GM12865 (cell line): ENCODE measurements at places on chromosomes 11 and 22.

GRCh38 chr11:126639692-126640091, 284.2 kb downstream of the ST3GAL4 start:
- DNase-seq: no peak

GRCh38 chr11:42631220-42631843, 680.5 kb upstream of the API5 start:
- DNase-seq: no peak

DNA sequence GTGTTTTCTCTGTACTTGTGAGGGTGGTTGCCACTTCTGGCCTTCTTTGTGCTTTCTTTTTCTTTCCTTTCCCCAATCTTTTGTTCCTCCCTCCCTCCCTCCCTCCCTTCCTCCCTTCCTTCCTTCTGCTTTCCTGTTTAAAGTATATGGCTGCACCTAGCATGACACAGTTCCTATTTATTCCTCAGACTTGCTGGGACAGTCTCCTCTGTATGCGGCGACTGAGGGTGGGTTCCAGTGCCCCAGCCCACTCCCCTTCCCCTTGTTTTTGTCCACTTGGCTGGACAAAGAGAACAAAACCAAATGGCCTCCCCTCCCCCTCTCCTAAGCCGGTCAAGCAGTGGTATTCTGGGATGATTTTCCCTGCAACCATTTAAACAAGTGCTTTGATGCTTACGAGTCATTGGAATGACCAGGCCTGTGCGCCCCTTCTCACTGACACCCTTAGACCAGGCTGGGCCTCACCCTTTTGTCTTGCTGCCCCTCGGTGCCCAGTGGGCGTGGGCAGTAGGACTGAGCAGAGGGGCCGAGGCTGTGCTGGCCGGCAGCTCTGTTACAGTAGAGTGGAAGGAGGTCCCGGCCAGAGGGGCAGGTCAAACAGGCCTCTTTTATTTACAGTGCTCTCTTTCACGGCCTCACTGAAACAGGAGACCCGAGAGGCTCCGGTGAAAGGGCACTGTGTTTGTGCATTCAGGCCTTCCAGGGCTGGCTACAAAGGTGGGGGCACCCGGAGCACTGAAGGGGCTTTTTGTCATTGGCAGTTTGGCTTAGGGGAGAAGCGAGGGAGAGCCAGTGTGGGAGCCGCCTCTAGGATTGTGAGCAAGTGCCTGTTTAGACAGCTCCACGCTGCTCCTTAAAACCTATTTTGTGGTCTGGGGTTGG, 32.2 kb downstream of the ZBTB16 start:
- DNase-seq: no peak

- no peak for DNase-seq
Observed at GRCh38 chr11:82671451-82671850, 62.2 kb downstream of the FAM181B start.

DNA sequence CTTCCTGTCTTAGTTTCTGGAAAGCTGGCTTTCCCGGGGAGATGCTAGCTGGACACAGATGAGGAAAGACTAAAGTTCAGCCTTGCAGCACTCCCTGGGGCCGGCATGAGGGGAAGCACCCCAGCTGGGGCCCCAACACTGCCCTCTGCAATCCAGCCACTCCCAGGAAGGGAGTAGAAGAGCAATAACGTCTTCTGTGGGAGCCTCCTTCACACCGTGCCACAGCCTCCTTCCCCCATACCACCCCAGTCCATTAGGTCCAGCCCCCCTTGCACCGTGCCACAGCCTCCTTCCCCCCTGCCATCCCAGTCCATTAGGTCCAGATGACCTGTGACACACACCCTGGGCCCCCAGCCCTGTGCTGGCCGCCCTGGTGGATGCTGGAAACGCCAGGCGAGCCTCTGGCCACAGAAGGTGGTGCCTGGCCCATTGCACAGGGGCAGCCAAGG, 44.1 kb upstream of the PRDM11 start:
- no peak for DNase-seq

DNA sequence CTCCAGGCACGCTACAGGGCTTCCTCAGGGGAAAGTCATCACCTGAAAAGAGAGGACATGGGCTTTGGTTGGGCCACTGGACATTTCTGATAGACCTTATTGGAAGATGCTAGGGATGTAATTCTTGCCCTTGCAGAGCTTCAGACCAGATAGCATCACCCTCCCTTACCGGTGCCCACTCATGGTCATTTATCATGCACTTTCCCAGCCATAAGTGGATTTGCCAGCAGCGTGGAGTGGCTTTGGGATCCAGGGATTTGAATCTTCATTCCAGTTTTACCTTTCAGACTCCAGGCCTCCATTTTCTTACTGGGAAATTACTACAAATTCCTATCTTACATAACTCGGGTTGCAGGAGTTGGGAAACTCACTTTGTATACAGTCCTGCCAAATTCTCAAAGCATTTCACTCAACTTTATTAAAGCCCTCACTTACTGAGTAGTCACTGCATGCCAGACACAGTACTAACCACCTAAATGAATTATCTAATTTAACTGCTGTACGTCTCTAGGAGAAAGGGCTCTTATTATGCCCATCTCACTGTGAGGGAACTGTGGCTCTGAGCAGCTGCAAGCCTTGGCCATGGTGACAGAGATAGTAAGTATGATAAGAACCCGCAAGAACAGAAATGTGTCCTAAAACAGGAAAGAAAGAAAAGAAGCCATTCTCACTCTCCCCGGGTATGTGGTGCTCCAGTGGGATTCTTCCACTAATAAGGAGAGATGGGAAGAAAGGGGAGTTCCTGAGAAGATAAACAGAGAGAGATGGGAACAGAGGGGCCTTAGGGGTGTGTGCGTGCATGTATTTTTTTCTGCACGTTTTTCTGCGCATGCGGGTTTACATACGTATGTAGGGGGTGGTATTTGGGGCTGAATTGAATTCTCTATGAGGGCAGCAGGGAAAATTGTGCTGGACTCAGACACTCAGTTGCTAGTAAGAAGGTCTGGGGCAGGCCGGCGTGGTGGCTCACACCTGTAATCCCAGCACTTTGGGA, 9.7 kb downstream of the CHRM1 start:
- no peak for DNase-seq

GRCh38 chr11:131295986-131296385, 74.4 kb upstream of the NTM start:
- DNase-seq: no peak

GRCh38 chr11:126334659-126335462, 20.6 kb upstream of the ST3GAL4 start:
- DNase-seq: no peak

- DNase-seq: peak; percentile 41
Observed at GRCh38 chr11:47980907-47981621, 705 bp downstream of the PTPRJ start.

GRCh38 chr22:37751449-37752188, 54.8 kb downstream of the TRIOBP start:
- DNase-seq: no peak

DNA sequence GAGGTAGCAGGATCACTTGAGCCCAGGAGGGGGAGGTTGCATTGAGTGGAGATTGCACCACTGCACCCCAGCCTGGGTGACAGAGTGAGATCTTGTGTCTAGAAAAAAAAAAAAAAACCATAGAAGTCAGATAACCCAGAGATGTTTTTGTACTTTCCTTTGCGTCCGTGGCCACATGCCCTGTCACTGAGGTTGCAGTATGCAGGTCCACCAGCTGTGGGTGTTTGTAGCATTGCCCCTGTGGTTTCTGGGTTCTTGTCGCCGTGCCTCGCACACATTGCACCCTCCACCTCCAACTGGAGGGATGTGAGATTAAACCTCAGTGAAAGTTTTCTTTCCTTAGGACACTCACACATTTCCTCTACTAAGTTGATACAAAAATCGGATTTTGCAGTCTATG, 70.3 kb downstream of the TNRC6B start:
- DNase-seq: no peak

GRCh38 chr11:104694259-104695064, 203.8 kb downstream of the CASP12 start:
- no peak for DNase-seq

DNA sequence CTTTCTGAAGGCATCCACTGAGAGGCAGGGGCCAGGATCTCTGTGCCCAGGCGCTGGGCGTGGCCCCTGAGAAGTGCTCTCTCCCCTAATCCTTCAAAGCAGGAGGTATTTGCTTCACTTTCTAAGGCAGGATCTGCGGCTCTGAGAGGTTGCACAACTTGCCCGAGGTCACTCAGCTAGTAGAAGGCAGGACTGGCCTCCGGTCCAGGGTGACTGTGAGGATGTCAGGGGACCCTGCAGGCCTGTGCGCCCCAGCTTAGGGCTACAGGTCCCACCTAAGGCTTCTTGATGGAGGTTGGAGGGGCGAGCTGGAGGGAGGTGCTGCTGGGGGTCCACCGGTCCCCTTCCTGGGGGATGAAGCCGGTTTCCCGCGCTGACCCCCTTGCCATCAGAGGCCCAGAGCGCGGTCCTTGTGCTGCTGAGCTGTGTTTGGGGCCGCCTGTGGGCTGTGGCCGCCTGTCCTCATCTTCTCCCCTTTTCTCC, 979 bp downstream of the SMIM38 start:
- no peak for DNase-seq

GRCh38 chr22:46011627-46012181, 34.7 kb upstream of the WNT7B start:
- DNase-seq: no peak

- DNase-seq: no peak
Observed at GRCh38 chr11:100501450-100501849, 185.6 kb upstream of the ARHGAP42 start.

- peak; percentile 67 for DNase-seq
Observed at GRCh38 chr11:69638941-69639681, 1.8 kb upstream of the CCND1 start.

DNA sequence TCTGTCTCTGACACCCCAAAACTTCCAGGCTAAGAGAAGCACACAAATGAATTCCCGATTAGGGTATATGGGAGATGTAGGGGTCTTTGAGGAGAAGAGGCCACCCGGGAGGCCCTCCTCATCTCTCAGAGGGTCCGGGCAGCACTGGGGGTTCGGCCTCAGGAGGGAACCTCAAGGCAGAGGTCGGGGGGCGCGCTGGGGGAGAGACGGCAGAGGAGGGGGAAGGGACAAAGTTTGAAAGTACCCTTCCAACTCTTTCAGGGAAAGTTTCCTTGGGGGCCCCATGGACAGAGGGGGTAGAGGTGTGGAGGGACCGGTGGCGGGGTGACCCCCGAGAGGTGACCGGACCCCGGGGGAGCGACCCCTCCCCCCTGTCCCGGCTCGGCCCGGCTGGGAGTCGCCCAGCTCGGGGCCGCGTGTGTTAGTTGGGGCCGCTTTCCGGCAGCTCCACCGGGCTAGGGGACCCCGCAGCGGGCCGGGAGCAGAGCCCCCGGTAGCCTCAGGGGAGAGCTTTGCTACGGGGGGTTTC, 3.3 kb upstream of the GCAT start:
- no peak for DNase-seq

DNA sequence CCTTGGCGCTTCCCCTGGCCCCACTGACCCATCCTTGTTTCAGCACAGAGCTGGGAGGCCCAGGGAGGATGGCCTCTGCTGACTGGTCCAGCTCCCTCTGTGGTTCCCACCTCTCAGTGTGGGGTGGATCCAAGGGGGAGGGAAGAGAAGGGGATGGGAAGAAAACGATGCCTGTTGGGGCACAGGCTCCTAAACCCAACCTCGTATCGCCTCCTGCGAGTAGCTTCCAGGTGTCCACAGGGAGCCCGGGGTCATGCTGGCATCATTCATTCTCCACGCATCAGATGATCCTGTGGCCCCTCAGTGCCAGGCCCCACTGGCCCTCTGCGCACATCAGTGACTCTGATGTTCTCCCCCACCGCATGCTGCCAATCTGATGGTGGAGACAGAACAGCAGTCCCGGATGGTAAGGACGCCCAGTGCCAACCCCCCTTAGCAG, 5.1 kb downstream of the MYEOV start:
- DNase-seq: no peak

DNA sequence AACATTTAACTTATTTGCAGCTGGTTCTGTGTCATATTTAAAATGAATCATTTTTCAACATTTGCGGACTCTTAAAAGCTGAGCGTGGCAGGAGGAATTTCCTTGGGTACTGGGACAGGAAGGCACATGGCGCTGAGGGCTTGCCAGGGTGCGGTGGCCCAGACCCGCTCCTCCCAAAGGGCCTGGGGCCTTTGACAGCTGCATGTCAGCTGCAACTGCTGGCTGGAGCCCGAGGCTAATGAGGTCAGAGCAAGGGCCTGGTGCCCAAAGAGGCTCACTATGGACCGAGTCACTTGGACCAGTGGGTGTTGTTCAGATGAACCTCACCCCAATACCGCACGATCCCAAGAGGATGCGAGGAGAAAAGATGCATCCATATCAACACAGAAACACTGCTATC, 326.9 kb downstream of the CTTN start:
- DNase-seq: no peak

GRCh38 chr11:73983741-73984538, 1.3 kb upstream of the UCP2 start:
- no peak for DNase-seq

GRCh38 chr11:82823647-82824619, 76.3 kb downstream of the PRCP start:
- no peak for DNase-seq

DNA sequence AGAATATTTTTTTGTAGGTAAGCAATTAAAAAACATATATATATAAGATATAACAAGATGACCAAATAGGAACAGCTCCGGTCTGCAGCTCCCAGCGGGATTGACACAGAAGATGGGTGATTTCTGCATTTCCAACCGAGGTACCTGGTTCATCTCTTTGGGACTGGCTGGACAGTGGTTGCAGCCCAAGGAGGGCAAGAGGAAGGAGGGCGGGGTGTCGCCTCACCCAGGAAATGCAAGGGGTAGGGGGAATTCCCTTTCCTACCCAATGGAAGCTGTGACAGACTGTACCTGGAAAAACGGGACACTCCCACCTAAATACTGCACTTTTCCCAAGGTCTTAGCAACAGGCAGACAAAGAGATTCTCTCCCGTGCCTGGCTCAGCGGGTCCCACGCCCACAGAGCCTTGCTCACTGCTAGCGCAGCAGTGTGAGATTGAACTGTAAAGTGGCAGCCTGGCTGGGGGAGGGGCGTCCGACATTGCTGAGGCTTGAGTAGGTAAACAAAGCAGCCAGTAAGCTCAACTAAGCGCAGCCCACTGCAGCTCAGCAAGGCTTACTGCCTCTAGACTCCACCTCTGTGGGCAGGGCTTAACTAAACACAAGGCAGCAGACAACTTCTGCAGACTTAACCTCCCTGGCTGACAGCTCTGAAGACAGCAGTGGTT, 163.8 kb downstream of the CWF19L2 start:
- no peak for DNase-seq

GRCh38 chr22:34934261-34934660, 131.7 kb upstream of the ISX start:
- no peak for DNase-seq

GRCh38 chr11:94201004-94201465, 72.4 kb downstream of the PANX1 start:
- DNase-seq: no peak

GRCh38 chr11:71183878-71184277, 68.5 kb downstream of the SHANK2 start:
- DNase-seq: no peak
